Posterior vena cava (tissue), 2 donors: ENCODE measurements at places on chromosomes 11 and 22. TPM values are rescaled to one million over a fixed set of nuclear protein-coding genes. Genes with fewer than 3 reads are reported as not detected.

DNA sequence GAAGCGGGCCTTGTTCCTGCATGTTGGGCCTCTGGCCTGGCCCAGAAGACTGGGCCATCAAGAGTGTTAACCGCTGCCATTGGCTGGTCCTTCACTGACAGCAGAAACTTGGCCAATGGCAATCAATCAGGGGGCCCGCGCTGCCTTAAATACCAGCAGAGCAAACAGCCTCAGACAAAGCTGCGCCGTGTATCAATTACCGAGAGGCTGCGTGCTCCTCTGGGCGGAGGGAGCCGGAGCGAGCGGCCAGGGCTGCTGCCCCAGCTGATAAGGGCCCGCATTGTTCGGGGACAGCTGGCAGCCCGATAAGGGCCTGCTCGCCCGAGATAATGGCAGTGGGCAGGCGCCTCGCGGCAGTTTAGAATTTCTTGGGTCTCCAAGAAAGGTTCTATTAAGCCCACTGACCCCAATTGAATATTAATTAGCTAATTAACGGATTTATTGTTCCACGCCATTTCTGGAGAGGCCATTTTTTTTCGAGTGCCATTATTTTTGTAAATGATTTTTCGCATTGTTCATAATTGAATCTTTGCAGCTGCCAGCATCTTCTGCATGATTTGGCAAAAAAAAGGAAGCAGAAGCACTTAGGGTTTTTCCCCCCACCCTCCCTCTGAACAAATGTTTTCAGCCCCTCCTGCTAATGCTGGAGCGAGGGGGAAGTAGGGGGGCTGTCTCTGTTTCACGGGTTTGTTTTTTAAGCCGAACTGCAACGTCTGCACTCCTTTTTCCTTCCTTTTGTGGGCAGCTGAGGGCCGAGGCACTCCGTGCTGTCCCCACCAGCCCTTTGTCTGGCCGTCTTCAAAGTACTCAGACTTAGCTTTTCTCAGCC, 37.6 kb upstream of the RIC3 start:
- DNase-seq, result peak; percentile 82

DNA sequence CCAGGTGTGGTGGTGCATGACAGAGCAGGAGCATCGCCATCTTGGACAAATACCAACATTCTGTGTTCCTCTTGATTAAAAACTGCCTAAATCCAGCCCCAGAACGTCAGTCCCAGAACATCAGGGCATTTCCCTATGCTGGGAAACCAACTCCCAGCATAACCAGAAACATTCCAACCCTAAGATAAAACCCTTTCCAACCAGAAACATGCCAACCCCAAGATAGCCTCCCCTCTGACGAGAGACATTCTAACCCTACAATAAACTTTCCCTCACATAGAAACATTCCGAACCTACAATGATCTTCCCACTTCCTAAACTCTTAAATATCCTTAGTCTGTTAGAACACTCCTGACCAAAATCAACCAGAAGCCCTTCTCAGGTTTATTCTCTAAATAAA, 11.6 kb downstream of the PLAAT4 start:
- no peak for DNase-seq

DNA sequence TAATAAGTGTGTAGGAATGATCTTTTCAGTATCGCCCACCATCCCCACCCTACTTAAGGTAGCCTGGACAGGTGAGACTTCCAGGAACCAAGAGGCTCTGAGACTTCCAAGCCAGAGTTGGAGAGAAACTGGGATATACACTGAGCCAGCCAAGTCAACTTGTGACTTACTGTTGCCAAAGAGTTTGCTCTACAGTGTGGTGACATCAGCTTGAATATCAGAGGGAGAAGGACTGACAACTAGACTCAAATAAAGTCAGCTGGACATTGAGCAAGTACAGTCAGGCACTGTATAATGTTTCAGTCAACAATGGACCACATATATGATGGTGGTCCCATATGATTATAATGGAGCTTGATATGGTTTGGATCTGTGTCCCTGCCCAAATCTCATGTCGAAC, 1.2 kb upstream of the MMP10 start:
- no peak for DNase-seq

DNA sequence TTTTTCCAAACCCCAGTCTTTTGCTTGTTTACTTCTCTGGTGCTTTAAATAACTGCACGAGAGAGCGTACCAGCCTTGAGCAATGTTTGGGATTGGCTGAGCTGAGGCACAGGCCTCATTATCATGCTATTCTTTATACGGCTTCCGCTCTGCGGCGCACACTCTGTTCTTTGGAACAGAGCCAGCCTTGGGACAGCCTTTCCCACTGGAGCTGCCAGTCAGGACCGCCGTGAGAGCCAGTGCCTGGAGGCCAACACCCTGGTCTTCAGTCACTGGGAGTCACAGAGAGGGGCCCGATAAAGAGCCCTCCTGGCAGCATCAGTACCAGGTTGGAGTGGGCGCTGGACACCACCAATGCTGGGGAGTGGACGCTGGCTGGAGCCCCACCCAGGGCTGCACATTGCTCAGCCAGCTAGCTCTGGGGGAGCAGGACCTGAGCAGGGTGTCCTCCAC, 125.6 kb downstream of the BCR start:
- DNase-seq, result peak; percentile 92

DNA sequence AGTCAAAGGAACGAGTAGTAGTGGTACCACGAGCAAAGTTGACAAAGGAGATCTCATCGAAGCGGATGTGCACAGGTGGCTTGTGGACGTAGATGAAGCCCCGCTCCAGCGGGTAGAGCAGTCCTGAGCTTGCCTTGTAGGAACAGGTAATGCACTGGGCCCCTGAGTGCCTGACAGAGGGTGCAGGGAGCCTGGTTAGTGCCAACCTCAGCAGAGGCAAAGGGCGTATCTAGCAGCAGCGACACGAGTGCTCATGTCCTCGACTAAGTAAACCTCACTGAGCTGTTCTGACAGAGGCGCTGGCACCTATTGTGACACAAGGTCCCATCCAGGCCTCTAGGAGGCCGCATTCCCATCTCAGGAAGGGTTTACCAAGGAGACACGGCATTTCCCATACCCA, 4.0 kb downstream of the SSRP1 start:
- DNase-seq, result peak; percentile 60

GRCh38 chr11:114571712-114572111, 12.0 kb upstream of the NXPE1 start:
- DNase-seq, result no peak

- DNase-seq, result no peak
Measured at GRCh38 chr11:75469785-75470405, 36.9 kb upstream of the KLHL35 start.

DNA sequence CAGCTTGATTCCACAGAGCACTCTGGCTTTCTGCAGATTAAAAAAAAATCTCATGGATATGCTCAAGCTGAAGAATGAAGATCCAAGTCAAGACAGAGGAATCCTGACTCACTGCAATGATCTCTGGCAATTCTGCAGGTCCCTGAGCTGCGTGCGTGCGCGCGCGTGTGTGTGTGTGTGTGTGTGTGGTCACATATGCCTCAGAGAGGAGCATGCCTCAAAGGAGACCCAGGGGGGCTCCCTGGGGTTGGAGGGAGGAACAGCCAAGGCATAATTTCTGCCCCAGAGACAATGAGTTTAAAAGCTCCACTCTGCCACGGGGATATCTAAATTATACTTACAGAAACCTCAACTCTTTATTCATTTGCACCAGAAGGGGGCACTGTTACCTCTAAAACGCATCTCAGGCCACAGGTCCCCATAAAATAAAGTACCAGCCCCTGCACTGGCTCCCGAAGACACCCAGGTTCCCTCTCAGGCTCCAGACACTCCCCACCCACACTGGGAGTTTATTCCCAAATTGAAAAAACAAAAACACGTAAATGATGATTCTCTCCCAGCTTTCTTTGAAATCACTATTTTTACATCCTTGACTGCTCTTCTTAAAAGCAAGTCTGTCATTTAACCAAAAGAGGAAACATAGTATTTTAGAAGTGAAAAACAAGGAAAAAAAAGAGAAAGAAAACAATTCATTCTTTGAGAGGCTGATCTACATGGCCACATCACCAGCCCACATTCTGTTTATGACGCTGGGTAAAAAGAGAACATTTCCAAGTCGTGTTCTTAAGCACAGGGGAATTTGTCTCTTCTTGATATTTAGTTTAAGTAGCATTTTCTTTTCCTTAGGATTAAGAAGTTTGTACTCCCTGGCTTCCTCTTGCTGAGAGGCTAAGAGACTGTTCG, 401.0 kb downstream of the LARGE1 start:
- peak; percentile 86 for DNase-seq

GRCh38 chr22:23100124-23100801, 29.9 kb downstream of the GNAZ start:
- no peak for DNase-seq

DNA sequence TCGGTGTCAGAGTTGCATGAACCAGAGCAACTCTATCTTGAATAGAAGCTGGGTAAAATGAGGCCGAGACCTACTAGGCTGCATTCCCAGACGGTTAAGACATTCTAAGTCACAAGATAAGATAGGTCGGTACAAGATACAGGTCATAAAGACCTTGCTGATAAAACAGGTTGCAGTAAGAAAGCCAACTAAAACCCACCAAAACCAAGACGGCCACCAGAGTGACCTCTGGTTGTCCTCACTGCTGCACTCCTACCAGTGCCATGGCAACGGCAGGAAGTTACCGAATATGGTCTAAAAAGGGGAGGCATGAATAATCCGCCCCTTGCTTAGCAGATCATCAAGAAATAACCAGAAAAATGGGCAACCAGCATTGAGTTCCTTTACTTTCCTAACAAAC, 2.4 kb upstream of the KAT5 start:
- no peak for DNase-seq

- no peak for DNase-seq
Measured at GRCh38 chr22:31062566-31063230, 18.4 kb upstream of the SMTN start.

GRCh38 chr11:64305691-64306562, 603 bp downstream of the ESRRA start:
- peak; percentile 90 for DNase-seq

- no peak for DNase-seq
Measured at GRCh38 chr11:124174001-124174583, 9.1 kb upstream of the OR10D3 start.

DNA sequence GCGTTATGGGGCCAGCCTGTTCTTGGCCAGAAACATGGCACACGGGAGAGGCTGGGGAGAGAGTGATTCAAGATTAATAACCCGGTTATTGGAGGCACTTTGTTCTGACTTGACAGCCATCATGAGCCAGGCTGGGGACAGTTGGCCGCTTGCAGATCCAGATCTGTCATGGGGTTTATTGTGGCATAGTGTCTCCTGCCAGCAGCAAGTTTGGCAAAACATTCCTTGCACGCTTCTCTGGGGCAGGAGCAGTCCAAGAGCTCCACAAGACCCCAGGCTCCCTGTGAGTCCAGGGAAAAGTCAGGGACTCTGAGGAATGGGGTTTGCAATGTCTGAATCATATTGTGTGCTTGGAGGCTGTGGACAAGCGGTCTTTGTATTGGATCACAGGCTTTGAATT, 270.4 kb downstream of the MIAT start:
- no peak for DNase-seq

DNA sequence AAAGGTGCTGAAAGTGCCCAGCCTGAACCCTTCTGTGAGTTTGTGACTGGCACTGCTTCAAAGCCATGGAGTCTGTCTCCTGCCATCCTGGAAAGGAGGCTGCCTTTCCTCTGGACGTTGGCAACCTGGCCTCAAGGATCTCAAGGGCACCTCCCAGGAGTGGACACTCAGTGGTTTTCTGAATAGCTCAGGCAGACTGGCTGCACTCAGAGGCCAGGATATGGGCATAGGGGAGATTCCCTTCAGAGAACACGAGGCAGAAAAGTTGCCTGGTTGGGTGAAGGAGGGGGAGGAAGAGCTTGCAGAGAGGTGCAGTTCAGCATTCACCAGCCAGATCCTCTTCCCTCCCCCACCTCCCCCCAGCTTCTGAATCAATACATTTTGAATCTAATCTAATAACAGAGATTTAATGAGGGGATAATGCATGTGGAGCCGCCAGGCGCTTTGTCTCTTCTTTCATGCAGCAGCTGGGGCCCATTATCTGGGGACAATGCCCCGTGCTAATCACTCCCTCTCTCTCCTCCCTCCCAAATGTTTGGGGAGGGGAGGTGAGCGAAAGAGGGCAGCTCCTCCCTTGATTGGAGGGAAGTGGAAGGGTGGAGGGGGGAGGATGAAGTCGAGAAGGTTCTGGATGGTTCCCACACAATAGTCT, 17.7 kb downstream of the HTR3A start:
- DNase-seq, result no peak

DNA sequence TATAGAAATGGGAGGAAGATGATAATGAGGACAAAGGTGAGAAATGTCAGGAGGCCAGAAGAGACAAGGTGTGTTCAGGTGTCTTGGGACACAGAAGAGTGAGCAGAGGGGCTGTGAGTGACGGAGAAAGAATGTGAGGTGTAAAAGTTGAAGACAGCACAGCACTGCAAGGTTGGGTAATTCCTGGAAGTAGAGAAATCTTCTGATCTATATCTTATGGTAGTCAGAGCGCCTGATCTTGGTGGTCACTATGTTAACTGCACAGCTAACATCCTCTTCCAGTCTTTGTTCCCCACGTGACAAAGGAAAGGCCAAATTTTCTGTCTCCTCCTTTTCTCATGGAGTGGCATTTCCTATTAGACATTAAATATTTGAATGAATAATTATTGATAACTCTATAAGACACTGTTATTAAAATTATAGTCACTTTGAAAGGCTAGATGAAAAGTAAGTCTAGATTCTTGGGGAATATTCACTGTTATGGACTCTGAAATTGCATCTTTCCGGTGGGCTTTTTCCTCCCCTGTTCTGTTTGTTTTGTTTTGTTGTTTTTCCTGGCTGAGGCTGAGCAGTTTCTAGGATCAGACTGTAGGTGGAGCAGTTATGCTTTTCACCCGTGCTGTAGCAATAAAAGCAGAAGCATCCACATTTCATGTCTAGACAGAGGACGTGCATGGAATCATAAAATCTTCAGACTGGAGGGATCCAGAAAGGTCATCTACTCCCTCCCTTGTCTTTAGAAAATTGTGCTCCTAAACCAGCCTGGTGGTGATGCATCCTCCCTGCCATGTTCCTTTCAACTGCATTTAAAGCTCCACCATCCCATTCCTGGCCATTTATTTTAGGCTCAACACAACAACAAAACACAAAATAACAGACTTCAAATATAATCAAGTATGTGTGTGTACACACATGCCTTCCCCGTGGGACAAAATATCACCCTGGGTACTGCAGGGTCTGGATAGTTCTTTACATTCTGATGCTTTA, 26.6 kb downstream of the SC5D start:
- DNase-seq, result no peak

The IFITM10 gene
- 2.4 TPM for total RNA-seq

The PAMR1 gene
- 15.2 TPM for total RNA-seq

The ZNRD2 gene
- total RNA-seq, result 29.2 TPM
